ENCODE measurements at places on chromosomes 2 and 18. TPM values are rescaled to one million over a fixed set of nuclear protein-coding genes. Genes with fewer than 3 reads are reported as not detected.

Gene NEB
- total RNA-seq, result 1.9 TPM

Gene NOL4
- not detected for total RNA-seq

Gene SELENOI
- 14.8 TPM for total RNA-seq

Gene EFEMP1
- 301 TPM for total RNA-seq

Gene REEP1
- total RNA-seq, result 7.8 TPM

Gene MRPL19
- total RNA-seq, result 41.0 TPM

Gene MTCL1
- total RNA-seq, result 10.1 TPM

Gene SLC11A1
- total RNA-seq, result 302 TPM

Gene TMEM169
- 1.4 TPM for total RNA-seq

Gene DGUOK
- total RNA-seq, result 34.4 TPM

Gene AGAP1
- total RNA-seq, result 33.4 TPM

Gene CD226
- 5.8 TPM for total RNA-seq

Gene TCF23
- not detected for total RNA-seq

Gene ATP6V1B1
- 2.1 TPM for total RNA-seq

Gene SPOPL
- total RNA-seq, result 26.3 TPM

Gene RAD51AP2
- total RNA-seq, result not detected

Gene TTC32
- total RNA-seq, result 12.4 TPM

Gene LYG2
- total RNA-seq, result not detected

Gene C2orf81
- total RNA-seq, result 2.1 TPM

Gene CPLX4
- total RNA-seq, result not detected

Gene RESP18
- total RNA-seq, result not detected

Gene ARHGAP25
- total RNA-seq, result 31.8 TPM
